ENCODE measurements at places on chromosomes 12 and 14. TPM values are rescaled to one million over a fixed set of nuclear protein-coding genes. Genes with fewer than 3 reads are reported as not detected.

The TSPAN11 gene
- not detected for polyA plus RNA-seq

The HNRNPC gene
- polyA plus RNA-seq, result 705 TPM

The FGF6 gene
- polyA plus RNA-seq, result not detected

The NTF3 gene
- not detected for polyA plus RNA-seq

The MMAB gene
- polyA plus RNA-seq, result 30.2 TPM

The PAPLN gene
- polyA plus RNA-seq, result 0.32 TPM

- H3K27me3 ChIP-seq, result no peaks in the 10 kb centered on the region
- DNase-seq, result no peak
- no peak overlapping the region for H3K4me3 ChIP-seq
- H3K36me3 ChIP-seq, result no peaks in the 10 kb centered on the region
- no peaks in the 10 kb centered on the region for H3K4me1 ChIP-seq
Observed at GRCh38 chr12:98343002-98343567, 172.3 kb upstream of the TMPO start.

DNA sequence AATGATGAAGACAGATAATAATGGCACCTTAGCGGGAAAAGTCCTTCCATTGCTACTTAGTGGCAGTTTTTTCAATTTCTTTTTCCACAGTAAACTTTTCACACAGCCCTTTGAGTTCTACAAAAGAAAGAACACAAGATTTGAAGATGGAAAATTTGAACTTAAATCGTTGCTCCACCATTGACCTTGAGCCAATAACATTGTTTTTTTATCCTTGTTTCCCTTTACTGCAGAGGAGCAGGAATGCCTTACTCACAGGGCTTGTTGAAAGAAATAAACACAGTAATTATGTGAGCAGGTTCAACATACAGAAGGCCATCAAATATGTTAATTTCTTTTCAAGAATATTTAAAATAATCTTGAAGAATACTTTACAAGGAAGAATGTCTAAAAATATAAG, 181.5 kb upstream of the KRR1 start:
- no peak for DNase-seq
- no peaks in the 10 kb centered on the region for H3K36me3 ChIP-seq
- no peak overlapping the region for H3K27ac ChIP-seq
- no peaks in the 10 kb centered on the region for H3K4me1 ChIP-seq

DNA sequence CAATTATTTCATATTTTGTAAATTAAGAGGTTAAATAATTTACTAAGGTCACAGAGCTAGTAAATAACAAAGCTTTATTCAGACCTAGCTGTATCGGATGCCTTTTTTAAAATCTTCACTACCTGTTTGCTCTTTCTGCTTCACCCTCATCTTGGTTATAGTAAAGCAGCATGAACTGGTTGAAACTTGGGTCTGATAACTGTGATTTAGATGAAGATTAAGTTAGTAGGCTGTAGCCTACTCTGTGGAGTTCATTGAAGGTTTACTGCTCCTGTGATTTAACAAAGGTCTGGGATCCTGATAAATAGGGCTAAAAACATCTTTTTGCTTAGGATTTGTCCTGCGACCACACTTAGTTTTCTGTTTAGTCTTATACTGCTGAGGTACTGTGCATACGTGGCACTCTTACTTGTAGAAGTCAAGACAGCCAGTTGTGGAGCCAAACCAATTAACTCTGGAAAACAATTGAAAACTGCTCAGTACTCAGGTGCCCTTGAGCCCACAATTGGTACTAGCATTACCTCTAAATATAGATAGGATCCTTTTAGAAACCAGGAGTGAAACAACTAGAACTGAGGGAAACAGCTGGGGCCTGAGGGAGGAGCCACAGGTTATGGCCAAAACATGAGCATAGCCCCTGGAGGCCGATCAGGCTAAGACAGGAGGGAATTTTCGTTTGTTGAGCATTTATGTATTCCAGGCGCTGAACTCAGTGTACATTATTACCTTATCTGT, 2.3 kb downstream of the SPATS2 start:
- no peak overlapping the region for H3K4me3 ChIP-seq
- H3K27ac ChIP-seq, result no peak overlapping the region
- no peaks in the 10 kb centered on the region for H3K36me3 ChIP-seq
- H3K27me3 ChIP-seq, result no peaks in the 10 kb centered on the region
- H3K4me1 ChIP-seq, result peaks cover 19% of the 10 kb centered on the region
- DNase-seq, result no peak

DNA sequence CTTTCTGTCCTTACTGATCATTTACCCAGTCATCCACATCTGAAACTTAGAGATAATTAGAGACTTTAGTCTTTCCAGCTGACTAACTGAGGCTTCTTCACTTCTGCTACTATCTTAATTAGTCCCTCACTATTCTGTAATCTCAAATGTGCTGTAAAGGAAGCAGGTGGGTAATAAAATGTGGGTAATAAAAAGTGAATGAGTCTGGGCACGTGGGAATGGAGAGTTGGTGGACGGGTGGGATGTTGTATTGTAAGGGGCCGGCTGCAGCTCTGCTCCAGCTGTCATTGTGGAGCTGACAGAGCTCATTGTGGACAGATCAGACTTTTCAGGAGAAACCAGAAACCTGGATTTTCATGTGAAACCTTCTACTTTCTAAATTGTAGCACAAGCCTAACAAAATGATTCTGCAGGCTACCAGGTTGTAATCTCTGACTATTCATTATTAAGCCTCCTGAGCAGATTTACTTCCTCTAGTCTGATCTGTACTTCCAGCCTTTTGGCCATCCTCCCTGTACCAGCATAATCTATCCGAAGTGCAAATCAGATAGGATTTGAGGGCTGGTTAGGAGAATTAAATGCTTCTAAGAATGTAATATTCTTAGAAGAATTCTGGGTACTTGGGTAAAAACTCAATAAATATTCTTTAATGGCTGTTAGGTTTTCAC, 42.0 kb upstream of the BMAL2 start:
- H3K27me3 ChIP-seq, result no peaks in the 10 kb centered on the region
- DNase-seq, result no peak
- H3K4me3 ChIP-seq, result no peak overlapping the region
- no peaks in the 10 kb centered on the region for H3K36me3 ChIP-seq
- H3K27ac ChIP-seq, result no peak overlapping the region

DNA sequence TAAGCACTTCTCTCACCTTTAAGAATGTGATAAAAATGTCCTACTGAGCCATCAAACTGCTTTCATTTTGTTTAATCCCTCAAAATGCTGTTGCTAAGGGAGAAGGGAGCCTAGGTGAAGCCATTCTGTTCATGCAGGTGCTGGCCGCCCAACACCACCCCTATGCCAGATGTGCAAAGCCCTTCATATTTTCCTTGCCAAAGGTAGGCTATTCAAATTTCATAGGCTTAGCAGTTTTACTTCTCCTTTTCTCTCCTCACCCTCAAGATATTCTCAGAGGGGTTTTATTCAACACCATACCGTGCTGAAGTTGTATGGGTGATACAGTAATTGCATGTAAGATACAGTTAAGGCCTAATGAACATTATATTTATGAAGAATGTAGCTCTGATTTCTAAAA, 461.7 kb downstream of the GXYLT1 start:
- H3K27me3 ChIP-seq, result no peaks in the 10 kb centered on the region
- H3K36me3 ChIP-seq, result no peaks in the 10 kb centered on the region
- no peaks in the 10 kb centered on the region for H3K4me1 ChIP-seq
- no peak for DNase-seq

- H3K27ac ChIP-seq, result no peak overlapping the region
- H3K27me3 ChIP-seq, result no peaks in the 10 kb centered on the region
- H3K36me3 ChIP-seq, result no peaks in the 10 kb centered on the region
- no peaks in the 10 kb centered on the region for H3K4me1 ChIP-seq
- no peak overlapping the region for H3K4me3 ChIP-seq
Observed at GRCh38 chr12:40314927-40315326, 90.1 kb downstream of the LRRK2 start.

DNA sequence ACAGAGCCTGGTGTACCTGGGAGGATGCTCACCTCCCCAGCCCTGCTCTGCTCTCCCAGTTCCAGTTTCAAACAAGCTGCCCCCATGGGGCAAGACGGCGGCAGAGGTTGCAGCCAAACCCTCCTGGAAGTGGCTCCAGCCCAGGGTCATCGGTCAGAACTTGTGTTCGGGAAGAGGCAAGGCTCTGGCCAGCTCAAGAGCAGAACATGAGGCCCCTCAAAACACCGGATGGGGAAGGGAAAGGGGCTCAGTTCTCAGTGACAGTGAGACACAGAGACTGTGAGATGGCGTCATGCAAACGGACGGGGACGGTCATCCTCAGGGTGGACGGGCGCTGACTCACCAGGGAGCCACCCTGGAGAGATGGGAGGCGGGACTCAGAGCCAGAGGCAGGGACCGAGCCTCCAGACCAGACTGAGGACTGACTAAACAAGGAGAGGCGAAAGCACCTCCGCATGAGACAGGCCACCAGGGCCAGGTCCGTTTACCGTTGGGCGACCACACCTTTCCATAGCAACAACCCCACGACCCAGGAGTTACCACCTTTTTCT, 63.9 kb upstream of the GALNT9 start:
- H3K36me3 ChIP-seq, result no peaks in the 10 kb centered on the region
- no peak overlapping the region for H3K4me3 ChIP-seq
- H3K27me3 ChIP-seq, result no peaks in the 10 kb centered on the region
- no peak overlapping the region for H3K27ac ChIP-seq
- no peak for DNase-seq

- H3K36me3 ChIP-seq, result no peaks in the 10 kb centered on the region
- no peaks in the 10 kb centered on the region for H3K27me3 ChIP-seq
- no peak overlapping the region for H3K4me3 ChIP-seq
- no peak overlapping the region for H3K27ac ChIP-seq
- no peaks in the 10 kb centered on the region for H3K4me1 ChIP-seq
- no peak for DNase-seq
Observed at GRCh38 chr12:93914281-93914680, 234.1 kb upstream of the PLXNC1 start.

DNA sequence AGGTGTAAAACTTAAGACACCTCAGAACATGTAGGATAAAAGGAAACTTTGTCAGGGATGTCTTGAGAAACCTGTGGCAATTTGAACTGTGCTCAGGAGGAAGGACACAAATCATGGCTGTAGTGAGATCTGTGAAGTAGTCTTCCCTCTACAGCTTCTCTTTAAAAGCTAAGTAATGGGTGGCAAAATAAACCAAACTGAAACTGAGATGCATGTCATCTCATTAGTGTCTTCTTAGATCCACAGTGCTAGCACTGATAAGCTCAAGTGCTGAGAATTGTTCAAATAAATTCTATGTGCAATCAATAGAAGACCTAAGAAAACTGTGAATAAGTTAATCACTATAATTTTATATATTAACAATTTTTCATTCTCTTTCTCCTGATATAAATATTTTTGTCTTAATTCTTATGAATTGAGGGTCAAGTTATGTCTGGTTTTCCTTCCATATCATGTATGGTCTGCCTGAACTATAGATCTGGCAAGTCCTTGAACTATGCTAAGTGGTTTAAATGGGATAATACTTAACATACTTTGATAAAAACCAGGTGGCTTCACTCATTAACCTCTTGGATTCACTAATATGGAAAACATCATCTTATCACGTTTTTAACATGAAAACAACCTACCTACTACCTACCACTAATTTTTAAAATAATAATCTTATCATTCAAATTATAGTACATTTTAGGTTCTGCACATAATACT, 27.2 kb downstream of the SYT1 start:
- no peaks in the 10 kb centered on the region for H3K27me3 ChIP-seq
- no peak overlapping the region for H3K4me3 ChIP-seq
- no peak for DNase-seq
- H3K36me3 ChIP-seq, result no peaks in the 10 kb centered on the region
- no peak overlapping the region for H3K27ac ChIP-seq

DNA sequence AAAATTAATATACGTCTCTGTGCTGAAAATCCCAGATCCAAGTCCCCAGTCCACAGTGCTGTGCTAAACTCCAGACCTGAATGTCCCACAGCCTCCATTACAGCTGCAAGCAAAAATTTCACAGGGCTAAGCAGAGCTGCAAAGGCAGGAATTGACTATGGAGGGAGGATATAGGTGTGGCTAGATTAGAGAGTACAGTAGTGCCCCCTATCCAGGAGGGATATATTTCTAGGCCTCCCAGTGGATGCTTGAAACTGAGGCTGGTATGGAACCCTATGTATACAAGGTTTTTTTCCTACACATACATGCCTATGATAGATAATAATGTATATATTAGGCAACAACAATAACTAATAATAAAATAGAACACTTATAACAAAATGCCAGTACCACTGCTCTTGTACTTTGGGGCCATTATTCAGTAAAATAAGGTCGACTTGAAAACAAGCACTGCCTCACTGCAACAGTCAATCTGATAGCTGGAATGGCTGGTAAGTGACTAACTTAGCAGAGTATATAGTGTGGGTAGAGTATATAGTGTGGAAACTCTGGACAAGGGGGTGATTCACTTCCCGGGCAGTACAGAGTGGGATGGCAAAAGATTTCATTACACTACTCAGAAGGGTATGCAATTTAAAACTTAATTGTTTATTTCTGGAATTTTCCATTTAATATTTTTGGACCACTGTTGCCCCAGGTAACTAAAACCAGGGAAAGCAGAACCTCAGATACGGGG, 82.7 kb downstream of the C14orf132 start:
- no peak overlapping the region for H3K27ac ChIP-seq
- peaks cover 43% of the 10 kb centered on the region for H3K4me1 ChIP-seq
- H3K36me3 ChIP-seq, result no peaks in the 10 kb centered on the region
- H3K27me3 ChIP-seq, result no peaks in the 10 kb centered on the region
- DNase-seq, result no peak

DNA sequence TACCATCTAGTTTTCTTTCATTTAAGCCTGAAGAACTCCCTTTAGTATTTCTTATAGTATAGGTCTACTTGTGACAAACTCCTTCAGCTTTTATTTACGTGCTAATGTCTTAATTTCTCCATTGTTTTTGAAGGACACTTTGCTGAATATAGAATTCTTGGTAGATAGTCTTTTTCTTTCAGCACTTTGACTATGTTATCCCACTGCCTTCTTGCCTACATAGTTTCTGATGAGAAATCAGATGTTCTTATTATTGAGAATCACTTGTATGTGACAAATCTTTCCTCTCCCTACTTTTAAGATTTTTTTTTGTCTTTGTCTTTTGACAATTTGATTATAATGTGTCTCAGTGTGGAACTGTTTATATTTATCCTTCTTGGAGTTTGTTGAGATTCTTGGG, 5.1 kb upstream of the MIS18BP1 start:
- no peak overlapping the region for H3K4me3 ChIP-seq
- peaks cover 8% of the 10 kb centered on the region for H3K4me1 ChIP-seq
- DNase-seq, result no peak
- no peaks in the 10 kb centered on the region for H3K36me3 ChIP-seq
- H3K27me3 ChIP-seq, result no peaks in the 10 kb centered on the region

Measured in CD4-positive, alpha-beta memory T cell (primary cell).